NCI-H2029 (cell line): ENCODE measurements at places on chromosomes 12 and 14.

DNA sequence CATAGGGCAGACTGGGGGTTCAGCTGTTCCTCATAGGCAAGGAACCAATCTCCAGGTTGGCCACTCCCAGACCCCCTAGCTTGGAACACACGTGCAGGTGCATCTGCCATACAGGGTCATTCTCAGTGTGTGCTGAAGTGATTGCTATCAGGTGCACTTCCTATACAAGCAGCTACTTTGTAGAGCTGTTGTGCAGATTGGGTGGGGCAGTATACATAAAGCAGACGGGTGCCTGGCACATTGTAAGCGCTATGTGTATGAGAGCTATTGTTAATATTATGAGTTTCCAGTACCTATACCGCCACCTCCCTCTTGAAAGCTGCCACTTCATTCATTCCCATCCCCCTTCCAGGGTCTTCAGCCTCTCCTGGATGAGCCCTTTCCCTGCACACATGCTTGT, 17.3 kb downstream of the IRF2BPL start:
- no peak for DNase-seq

GRCh38 chr12:94771741-94772140, 121.4 kb upstream of the TMCC3 start:
- DNase-seq, result no peak

DNA sequence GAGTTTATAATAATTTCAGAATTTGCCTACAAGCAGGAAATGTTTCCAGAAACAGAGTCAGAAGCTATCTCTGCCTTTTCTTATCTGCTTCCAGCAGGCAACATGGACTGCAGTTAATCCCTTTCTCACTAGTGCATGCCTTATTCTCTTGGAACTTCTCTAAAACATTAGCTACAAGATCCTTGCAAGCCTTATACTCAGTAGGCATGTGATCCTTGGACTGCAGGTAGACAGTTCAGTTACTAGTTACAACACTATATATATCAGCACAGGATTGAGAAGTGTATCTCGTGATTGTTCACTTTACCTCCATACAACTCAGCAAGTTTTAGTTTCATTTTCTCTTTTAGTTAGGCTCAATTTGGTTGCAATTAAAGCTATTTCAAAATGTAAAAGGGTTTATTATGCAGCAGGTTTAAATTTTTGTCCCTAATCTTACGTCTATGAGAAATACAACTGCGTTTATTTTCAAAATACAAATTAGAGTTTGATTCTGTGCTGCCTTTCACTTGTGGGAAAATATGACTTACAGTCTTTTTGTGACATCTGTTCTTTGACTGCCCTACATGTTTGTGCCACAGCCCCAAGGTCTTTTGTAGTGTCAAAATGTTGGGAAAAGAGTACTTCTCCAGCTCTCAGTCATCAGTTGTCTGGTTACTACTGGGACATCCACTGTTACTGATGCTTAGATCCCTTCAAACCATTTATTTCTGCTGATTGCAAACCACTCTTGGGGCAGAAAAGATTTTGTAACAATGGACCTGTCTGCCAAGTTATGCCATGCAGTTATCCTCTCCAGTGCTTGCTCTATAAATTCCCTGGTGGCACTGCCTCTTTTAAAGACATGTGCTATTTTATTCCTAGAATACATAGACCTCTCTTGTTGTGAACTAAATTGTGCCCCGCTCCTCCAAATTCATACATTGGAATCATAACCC, 709.0 kb upstream of the FOXG1 start:
- DNase-seq, result no peak

DNA sequence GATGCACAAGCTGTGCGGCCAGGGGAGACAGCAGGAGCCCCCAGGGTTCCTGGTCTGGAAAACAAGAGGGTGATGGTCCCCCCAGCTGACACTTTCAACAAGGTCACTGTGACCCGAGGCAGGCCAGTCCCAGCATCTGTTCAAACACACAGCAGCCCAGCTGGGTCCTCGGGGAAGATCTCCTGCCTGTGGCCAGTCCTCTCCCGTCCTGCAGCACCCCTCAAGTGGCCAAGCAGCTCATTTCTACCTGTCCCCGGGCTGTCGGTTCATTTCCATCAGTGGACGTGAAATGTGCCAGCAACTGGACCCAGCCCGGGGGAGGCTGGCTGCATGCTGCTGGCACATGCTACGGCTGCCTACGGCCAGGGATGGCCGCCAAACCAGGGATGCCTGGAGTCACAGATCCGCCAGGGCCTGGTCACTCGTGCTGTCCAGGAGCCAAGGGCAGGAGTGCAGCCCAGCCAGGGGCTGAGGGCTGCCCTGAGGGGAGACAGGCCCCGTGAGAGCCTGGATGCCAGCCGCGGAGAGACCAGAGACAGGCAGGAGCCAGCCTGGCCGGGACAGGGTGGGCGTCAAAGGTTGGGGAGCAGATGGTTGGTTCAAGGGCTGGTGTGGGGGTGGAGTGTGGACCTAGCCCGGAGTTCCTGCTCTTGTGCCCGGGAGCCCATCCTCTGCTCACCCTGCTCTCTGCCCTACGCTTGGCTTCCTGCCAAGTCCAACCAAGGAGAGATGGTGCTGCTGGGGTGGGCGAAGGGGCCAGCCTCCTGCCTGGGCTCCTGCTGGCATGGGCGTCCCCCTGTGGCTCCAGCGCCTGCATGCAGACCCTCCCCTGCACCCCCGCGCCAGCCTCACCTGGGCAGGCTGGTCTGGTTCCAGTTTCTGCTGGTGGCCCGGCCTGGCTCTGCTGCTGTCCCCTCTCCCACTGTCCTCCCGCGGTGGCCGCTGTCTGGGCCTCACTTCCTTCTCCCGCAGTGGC, 143.8 kb downstream of the ADGRD1 start:
- no peak for DNase-seq

- DNase-seq, result no peak
Observed at GRCh38 chr14:54487771-54488170, 1.0 kb downstream of the GMFB start.

GRCh38 chr14:93496856-93497741, 66.4 kb downstream of the UNC79 start:
- DNase-seq, result no peak

- no peak for DNase-seq
Observed at GRCh38 chr12:130588696-130589539, 127.2 kb downstream of the RIMBP2 start.

DNA sequence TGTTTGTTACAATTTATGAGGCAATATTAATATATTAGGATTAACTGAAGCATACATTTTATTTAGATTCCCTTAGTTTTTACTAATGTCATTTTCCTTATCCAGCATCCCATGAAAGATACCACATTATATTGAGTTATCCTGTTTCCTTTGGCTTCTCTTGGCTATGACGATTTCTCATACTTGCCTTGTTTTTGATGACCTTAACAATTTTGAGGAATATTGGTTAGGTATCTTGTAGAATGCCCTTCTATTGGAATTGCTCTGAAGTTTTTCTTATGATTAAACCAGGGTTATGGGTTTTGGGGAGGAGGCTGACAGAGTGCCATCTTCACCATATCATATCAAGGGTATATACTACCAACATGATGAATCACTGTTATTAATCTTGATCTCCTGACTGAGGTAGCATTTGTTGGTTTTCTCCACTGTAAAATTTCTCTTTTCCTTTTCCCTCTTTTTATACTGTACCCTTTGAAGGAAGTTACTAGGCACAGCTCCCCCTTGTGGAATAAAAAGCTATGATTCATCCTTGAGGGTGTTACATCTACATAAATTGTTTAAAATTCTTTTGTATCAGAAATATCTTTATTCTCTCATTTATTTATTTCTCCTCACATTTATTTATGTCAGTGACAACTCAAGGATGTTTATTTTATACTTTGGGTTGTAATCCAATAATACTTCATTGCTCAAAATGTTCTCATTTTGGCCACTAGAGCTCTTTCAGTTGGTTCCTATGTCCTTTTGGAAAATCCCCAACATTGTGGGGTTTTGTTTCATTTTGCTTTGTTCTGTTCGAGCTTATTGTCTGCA, 239.0 kb downstream of the SLC16A7 start:
- peak; percentile 8 for DNase-seq
